ENCODE measurements at places on chromosomes 16 and 17.

DNA sequence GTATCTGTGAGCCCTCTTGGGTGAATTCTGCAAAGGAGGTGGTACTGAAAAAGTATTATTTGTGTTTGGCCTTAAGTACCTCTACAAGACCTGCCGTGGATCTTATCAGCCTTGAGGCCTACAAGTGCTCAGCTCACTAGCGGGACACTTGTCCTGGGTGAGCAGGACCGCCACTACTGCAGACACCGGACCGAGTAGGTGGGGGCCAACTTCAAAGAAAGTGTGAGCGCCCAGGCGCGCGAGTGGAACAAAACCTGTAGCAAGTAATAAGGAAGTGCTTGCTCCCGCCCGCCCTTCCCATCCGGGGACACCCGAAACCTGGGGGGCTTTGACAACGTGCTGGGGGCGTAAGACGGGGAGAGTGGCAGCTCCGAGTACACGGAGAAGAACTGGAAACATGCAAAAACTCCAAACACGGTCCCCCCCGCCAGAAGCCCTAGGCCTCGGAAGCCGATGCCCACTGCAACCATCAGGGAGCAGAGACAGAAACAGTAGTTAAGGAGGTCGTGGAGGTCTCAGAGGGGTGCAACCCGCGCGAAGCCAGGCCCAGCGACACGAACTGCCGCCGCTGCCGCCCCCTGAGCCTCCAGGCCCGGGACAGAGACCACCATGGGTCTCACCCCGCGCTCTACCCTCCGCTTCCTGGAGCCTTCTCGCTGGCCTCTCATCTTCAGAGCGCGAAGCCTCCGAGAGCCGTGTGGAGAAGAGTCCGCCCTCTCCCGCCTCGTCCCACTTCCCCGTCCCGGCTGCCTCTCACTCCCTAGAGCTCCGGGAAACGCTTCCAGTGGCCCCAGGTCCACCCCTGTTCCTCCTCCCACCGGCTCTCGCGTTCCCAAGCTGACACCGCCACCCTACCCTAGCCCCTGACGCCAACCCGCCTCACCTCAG lies 537 bp downstream of the CNOT1 start:
- DNase-seq = no peak

- no peak for DNase-seq
These were observed 50.2 kb upstream of the NDRG4 start for GRCh38 chr16:58449768-58450167.

DNA sequence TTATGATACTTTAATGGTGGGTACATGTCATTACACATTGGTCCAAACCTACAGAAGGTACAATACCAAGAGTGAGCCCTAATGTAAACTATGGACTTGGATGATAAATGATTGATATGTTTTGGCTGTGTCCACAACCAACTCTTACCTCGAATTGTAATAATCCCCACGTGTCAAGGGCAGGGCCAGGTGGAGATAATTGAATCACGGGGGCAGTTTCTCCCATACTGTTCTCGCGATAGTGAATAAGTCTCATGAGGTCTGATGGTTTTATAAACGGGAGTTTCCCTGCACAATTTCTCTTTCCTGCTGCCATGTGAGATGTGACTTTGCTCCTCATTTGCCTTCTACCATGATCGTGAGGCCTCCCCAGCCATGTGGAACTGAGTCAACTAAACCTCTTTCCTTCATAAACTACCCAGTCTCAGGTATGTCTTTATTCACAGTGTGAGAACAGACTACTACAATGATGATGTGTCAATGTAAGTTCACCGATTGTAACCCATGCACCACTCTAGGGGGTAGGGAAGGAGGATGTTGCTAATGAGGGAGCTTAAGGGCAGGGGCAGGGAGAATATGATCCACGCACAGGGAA lies 7.0 kb upstream of the METTL22 start:
- no peak for DNase-seq

- no peak for DNase-seq
These were observed 30.9 kb downstream of the PGS1 start for GRCh38 chr17:78409191-78409928.

GRCh38 chr17:82789051-82789592 lies 37.3 kb downstream of the TBCD start:
- DNase-seq = no peak

- no peak for DNase-seq
These were observed at the start of gene RILP for GRCh38 chr17:1649844-1650501. RILP (minus strand) TSS chr17:1649866; CDS start chr17:1649804, 62 bp downstream.

GRCh38 chr17:17701658-17702057 lies 20.4 kb downstream of the RAI1 start:
- DNase-seq = no peak

- DNase-seq = peak; percentile 85
These were observed 19.9 kb upstream of the GPATCH8 start for GRCh38 chr17:44522883-44523671.

GRCh38 chr17:83000738-83001137 lies 78.7 kb upstream of the METRNL start:
- no peak for DNase-seq
